ENCODE measurements at places on chromosomes 1 and 21.

DNA sequence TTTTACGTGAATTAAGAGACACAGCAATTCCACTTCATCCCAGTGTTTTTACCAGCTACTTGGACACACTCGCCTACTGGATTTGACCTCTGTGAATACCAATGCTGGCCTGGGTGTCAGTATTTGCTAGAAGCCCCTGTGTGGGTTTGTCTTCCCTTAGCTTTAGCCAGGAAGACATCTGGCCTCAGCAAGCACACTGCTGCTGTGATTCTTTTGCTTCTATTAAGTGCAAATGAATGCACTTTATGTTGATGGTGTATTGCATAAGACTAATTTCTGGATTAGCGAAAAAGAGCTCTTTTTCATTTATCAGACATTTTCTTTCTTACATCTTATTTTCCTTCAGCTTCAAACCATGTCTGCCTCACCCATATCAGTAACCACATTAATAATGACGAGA is 140.0 kb downstream of the CHRM3 start:
- DNase-seq, result no peak

DNA sequence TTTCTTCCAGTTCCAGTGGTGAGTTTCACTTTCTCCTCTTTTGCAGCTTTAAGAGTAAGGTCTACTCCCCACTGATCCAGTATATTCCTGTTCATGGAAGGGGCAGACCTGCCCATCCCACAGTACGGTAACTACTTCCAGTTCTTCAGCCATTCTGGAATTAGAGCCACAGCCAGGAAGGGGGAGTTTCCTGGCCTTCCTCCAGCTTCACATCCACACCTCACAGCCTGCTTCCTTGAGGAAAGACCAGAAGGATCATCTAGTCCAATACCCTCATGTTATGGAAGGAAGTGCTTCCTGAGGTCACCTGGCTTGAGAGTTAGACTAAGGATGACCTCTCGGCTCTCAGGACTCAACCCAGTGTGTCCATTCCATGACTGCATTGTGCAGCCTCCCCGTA is 597.8 kb downstream of the KIF26B start:
- DNase-seq, result no peak

GRCh38 chr1:31647106-31647505 is 2.4 kb upstream of the PEF1 start:
- DNase-seq, result no peak

DNA sequence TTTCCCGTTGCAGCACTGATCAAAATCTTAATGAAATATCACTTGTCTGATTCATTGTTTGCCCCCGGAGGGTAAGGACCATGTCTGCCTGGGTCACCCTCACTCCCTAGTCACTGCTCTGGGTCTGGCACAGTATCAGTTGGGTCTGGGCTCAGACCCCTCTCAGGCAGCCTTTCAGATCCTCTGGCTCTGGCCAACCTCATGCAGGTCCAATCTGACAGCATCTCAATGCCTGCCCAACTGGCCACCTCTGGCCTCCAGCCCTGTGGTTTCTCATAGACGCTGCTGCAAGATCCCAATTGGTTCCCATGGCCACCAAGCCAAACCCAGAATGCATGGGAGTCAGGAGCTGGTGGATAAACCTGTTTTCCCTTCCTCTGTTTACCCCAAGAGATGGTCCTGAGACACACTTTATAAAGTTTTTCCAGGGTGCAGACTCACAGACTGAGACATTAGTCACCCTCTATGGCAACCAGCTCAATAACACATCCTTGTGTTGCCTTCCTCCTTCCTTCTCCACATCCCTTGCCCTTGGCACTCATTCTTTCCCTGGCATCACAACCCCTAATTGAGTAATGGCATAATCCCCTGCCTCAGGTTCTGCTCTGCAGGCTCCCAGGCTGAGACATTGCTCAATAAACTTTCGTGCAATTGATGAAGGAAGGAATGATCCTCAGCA is 199.2 kb downstream of the GRIK3 start:
- no peak for DNase-seq

- no peak for DNase-seq
Observed at GRCh38 chr1:21068937-21069336, 107.8 kb downstream of the EIF4G3 start.

DNA sequence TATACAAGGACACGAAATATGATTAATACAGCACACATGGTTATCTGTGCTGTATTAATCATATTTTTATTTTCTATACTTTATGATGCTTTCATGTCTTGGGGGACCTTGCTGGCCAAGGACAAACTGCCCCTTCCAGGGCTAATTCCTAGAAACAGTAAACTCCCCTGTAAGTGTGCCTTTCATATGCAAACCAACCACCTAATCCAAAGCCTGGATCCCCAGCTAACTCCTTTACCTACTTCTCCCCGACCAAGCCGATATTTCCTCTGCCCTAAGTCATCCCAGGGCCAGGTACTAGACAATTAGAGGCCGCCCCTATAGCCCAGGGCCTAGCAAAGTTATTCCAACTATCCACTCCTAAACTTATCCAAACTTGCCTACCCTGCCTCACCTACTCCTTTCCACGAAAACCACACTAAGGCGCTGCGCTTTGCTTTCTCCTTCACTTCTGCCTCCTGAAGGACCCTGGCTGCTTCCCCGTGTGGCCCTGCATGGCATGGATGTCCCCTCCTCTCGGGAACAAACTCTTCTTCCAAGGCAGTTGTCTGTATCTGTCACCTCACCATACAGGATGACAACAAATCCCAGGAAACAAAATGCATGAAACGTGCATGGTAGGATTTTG is 10.2 kb downstream of the SH3BP5L start:
- DNase-seq, result no peak

- no peak for DNase-seq
Observed at GRCh38 chr1:202837746-202838262, 27.1 kb downstream of the PCAT6 start.

Data from lower lobe of right lung (tissue), 2 donors.